ENCODE measurements at places on chromosomes 6 and 20.

DNA sequence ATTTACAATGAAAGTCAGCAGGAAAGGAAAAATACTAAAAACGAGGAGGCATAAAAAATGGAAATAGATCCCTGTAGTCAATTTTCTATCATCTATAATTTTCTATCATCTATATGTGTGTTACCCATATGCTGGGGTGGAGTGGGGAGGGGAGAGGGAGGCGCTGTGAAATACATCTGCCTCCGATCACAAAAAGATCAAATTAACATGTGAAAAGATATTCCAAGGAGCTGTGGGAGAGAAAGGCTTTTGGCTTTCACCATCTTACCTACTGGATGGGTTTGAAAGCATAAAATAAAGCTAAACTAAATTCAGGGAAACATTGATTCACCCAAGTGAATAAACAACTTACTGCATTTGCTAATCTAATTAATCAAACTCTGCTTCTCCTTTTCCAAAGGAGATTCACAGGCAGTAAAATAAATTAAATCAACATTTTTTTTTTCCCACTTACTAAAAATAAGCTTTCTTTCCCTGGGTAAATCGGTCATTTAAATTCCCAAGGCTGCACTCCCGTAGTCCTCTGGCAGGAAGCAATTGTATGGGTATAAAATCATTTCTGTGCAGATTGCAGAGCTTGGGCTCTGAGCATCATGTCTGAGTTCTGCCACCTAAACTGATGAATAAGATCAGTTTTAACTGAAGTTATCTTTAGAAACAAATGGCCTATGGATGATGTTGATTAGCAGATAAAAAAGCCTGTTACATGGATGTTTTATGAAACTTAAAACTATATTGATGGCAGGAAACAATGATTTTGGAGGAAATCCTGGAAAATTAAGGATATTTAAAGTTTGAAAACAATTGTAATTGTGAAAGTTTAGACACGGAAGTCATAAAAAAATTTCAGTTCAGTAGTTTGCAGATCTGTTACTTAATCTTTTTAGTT lies 147.9 kb downstream of the SOX4 start:
- DNase-seq, result no peak

DNA sequence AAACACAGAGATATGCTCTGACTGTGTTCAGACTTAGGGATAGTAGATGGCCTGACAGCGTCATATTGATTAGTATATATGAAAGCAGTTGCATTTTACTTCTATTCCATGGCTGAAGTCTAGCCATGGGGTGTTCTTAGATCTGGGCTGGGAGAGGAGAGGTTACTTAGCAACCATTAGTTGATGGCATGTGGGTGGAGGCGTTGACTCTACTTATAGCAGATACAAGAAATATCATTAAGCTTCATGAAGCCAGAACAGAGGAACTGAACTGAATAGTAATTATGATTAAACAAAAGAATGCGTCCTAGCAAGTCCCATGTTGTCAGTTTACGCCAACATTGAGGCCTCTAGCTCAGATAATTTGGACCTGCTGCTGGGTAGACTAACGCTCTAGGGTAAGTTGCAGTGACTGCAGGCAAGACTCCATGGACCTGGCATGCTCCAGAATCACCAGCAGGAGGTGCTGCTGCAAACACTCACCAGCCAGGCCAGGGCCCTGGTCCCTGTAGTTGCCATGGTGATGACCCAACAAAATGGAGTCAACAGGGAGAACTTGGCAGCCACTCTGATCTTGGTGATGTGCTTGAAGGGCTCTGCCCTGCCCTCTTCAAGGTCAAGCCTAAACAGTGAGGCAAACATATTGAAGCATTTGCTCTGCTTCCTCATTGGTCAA lies 477.3 kb downstream of the PREX1 start:
- DNase-seq, result no peak

DNA sequence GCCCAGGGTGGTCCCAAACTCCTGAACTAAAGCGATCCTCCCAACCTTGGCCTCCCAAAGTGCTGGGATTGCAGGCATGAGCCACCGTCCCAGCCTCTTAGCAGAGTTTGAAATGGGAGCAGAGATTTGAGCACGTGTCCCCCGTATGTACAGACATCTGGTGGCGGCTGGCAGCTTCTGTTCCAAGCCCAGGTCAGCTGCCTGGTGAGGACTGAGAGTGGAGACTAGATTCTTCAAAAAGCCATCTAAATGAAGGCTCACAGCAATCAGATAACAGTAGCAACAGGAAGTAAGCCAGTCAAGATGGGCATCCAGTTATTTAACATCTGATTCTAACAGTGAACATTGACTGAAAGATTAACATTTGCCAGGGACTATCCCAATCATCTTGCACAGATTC lies 128.1 kb upstream of the AKAP12 start:
- DNase-seq, result no peak

DNA sequence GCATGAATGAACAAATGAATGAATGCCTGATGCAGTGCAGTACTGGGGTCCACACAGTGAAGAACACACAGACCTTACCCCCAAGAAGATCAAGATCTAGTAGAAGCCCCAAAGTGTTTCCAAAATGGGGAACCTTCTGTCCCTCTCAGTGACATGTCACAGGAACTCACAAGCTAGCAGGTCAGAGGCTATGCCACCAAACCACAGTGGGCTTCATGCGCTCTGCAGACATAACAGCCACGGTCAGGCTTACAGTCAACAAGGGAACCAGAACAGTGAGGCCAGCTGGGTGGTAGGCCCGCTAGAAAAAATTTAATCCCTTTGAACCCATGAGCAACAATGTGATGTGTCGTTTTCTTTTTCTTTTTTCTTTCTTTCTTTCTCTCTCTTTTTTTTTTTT lies 20.2 kb upstream of the ARFGEF2 start:
- DNase-seq, result no peak

- no peak for DNase-seq
These were observed 48.6 kb downstream of the RALGAPA2 start for GRCh38 chr20:20663841-20664240.

GRCh38 chr6:71913444-71914234 lies 27.3 kb downstream of the RIMS1 start:
- DNase-seq, result no peak

GRCh38 chr20:12203981-12204380 lies 286.3 kb downstream of the BTBD3 start:
- no peak for DNase-seq

DNA sequence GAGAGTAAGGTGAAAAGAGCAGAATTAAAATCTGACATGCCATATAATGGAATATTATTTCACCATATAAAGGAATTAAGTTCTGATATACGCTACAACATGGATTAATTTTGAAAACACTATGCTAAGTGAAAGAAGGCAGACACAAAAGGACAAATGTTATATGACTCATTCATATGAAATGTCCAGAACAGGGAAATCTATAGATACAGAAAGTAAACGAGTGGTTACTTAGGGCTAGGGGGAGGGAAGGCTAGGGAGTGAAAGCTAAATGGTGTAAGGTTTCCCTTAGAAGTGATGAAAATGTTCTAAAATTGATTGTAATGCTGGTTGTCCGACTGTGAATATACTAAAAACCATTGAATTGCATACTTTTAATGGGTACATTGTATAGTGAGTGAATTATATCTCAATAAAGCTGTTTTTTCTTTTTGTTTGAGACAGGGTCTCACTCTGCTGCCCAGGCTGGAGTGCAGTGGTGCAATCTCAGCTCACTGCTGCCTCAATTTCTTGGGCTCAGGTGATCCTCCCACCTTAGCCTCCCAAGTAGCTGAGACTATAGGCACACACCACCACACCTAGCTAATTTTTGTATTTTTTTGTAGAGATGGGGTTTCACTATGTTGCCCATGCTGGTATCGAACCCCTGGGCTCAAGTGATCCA lies 8.2 kb downstream of the PRPH2 start:
- no peak for DNase-seq

- no peak for DNase-seq
These were observed 23.1 kb upstream of the CGA start for GRCh38 chr6:87118054-87118453.

DNA sequence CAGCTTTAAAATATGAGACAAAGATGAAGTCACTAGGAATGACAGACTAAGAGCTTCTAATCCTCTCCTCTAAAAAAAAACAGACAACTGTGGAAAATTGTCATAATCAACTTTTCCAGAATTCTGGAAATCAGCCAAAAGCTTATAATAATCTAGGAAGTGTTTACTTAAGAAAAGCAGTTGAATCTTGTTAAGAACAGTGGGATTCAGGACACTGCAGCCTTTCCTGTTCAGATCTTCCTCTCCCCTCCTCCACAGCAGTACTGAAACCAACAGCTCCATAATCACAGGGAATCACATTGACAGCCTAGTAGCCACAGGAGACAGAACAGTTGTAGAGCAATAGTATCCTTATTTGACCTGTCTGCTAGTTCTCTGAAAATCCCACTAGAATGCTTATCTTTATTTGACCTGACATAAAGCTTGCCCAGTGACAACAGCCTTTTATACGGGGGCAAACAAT lies 41.6 kb downstream of the IBTK start:
- no peak for DNase-seq

DNA sequence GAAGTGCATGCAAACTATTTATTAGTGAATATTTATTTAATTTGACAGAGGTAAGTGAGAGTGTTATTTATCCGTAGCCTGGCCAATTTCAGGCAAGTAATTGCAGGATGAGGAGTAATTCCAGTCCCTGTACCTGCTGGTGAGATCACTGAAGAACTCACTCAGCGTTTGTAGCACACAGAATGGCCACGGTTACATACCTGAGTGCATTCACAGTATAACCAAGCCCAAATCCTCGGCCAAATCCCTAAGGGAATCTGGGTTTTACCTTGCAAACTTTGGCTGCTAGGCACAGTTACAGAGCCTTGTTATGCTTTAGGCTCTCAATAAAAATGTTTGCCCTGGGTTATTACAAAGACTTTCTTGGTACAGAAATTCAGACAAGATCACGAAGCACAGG lies 93.3 kb downstream of the KCNQ5 start:
- no peak for DNase-seq

DNA sequence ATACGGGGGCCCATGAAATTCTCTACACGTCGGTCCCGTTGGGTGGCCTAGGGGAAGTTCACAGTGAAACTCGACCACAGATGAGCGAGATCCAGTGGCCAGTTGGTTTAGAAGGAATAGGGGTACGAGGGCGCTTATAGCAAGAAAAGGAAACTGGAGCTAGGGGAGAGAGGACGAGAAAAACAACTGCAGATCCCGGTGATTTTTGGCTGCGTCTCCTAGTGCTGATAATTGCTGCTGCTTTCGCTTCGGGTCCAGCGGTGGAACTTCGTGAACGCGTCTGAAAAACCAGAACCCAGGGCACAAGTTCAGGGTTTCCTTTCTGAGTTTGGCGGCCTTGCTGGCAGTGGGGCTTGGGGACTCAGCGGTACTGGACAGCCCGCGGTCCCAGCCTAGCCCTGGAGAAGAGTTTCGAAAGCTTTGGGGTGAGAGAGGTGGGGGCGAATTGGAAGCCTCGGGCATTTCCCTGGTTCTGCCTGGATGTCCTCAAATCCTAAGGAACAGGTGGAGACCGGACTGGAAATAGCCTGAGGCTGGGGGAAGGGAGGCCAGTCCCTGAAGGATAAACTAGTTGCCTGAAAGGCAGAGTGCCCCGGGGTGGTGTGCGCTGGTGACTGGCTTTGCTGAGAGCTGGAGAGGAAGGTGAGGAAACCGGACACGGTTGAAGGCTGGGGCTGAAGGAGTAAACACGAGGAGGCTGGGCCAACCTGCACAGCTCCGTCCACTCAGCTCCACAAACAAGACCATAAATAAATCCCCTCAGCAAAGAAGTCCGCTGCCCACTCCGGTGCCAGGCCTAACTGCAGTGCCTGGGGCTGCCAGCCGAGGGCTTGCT lies 793 bp downstream of the GMPR start:
- no peak for DNase-seq

DNA sequence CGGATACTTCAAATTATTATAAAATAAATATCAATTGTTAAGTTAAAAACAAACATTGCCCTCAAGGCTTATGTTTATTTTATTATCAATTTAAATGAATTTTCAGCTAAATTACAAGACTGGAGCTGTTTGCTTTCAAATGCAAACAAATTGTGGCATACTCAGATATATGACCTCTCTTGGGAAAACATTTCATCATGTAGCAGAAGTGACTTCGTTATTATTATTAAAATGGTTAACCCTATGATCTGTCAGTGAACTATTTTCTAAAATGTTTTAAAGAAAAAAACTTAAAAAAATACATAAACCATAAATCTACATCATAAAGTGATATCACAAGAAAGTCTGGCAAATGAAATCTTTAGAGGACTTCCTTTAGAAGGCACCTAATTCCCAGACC lies 72.5 kb downstream of the MAN1A1 start:
- no peak for DNase-seq

- DNase-seq, result no peak
These were observed 342.4 kb downstream of the ZFAND3 start for GRCh38 chr6:38161754-38162492.

DNA sequence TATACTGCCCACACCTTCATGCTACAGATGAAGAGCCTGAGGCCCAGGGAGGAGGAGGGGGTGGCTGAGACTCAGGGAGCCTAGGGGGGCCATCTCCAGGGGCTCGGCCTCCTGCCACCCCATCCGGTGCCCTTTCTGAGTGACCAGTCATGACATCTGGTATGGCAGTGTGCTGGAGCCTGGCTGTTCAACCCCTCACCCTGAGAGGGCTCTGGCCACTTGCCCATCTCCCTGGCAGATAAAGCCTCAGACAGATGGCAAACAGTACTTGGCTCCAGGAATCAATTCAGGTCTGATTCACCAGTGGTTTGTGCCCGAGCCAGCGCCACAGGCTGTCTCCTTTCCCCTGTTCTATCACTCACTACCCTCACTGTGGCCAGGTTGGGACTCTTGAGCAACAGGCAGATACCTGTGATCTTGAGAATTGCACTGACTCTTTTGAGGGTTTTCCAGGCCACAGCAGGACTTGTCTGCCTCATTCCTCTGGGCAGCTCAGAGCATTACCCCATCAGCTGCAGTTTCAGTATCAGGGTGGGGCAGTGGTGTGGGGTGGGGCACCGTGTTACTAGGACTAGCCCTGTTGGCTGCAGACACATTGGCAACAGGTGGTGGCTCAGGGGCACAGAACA lies 22.8 kb downstream of the SRSF3 start:
- DNase-seq, result no peak

DNA sequence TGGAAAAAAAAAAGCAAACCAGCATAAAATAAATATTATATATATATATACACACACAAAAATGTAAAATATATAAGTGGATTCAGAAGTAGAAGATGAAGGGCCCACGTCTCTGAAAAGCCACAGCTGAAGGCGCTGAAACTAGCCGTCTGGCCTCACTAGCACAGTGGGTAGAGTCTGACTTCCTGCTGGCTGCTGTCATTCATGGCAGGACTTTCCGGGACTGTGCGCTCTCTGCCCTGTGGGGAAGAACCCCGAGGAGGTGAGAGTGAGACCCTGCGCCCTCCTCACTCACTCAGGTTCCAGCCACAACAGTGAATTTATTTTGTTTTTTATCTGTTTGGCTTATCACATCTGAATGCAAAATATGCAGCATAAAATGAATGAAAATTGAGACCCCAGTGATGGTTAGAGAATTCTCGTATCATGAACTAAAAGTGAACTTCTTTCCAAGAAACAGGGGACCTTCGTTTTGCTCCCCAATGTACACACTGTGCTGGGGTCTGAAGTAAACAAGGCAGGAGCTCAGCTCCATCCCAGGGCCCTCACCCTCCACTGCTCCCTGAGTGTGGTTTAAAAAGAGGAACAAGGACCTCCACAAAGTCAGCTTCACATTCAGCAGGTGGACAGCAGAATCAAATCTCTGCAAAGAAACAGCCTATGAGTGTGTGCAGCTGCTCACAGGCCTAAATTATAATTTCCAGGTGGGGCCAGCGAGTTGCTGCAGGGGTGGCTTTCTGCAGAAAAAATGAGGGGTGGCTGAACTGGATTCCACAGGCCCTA lies 1.3 kb upstream of the RAMACL start:
- no peak for DNase-seq

- DNase-seq, result no peak
These were observed 14.9 kb downstream of the DYNLT1 start for GRCh38 chr6:158629367-158630221.

- no peak for DNase-seq
These were observed 32.1 kb downstream of the DSTN start for GRCh38 chr20:17601957-17602356.

Measured in activated T-helper 1 cell treated with Interleukin-2 at 50 U/mL for 16 hours (primary cell).